ENCODE measurements at places on chromosomes 7 and 10.

DNA sequence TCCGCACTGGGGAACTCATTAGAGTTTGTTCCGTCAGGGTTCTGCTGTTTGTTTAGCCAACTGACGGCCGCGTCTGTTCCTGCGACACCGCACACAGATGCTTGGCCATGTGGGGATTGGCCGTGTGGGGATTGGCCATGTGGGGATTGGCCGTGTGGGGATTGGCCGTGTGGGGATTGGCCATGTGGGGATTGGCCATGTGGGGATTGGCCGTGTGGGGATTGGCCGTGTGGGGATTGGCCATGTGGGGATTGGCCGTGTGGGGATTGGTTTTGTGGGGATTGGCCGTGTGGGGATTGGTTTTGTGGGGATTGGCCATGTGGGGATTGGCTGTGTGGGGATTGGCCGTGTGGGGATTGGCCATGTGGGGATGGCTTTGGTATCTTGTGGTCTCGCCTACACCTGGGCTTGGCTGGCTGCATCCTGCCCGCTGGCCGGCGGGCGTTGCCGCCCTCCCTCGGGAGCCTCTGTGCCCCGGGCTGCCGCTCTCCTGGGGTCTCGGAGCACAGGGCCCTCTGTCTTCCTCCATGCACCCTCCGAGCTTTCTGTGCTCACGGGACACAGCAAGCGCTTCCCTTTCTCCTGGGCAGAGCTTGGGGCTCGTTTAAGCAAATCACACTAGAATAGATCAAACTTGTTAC, 62.5 kb downstream of the NKX6-2 start:
- DNase-seq, result no peak

- no peak for DNase-seq
Observed at GRCh38 chr7:100053215-100053614, 3.6 kb downstream of the ZSCAN21 start.

DNA sequence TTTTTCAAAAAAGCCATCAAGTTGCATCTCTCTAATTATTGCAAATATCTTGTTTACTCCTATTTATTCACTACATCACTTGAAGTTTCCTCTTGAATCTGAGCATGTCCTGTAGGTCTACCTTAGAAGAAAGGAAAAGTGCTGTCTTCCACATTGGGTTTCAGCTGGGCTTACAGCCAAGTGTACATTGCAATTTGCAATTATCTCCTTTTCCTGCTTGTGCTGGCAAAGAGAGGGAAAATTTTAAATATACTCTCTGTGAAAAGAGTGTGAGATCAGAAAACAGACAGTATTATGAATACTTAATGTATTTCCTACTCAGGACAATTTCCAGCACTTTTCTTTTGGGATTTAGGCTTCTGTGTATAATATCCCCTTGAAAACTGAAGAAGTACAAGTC, 839.7 kb downstream of the CNTNAP2 start:
- DNase-seq, result peak; percentile 60

DNA sequence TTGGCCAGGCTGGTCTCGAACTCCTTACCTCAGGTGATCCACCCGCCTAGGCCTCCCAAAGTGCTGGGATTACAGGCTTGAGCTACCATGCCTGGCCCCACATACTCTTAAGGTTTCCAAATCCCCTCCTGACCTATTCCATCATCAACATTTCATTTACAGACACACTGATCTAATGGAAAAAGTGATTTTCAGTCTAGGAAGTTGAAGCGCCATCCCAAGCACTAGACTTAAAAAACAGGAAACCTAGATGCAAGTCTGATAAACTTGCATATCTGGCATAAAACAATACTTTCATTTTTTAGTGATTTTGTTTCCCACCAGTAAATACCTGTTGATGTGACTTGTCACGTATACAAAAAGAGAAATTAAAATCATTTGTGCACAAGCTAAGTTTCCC, 44.0 kb downstream of the DNMBP start:
- DNase-seq, result no peak

DNA sequence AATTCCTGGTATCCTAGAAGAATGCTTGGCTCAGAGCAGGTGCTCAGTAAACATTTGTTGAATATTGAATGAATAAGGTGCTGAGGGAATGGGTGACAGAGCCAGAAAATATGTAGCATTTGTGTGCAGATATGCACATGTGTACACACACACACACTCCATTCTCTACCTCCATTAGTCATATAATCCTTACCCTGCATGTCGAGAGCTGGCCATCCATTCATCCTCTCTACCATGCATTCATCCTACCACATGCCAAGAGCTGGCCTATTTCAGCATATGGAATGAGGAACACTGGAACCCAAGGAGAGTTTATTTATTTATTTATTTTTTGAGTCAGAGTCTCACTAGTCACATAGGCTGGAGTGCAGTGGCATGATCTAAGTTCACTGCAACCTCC, 284.8 kb downstream of the PLXNA4 start:
- DNase-seq, result no peak

DNA sequence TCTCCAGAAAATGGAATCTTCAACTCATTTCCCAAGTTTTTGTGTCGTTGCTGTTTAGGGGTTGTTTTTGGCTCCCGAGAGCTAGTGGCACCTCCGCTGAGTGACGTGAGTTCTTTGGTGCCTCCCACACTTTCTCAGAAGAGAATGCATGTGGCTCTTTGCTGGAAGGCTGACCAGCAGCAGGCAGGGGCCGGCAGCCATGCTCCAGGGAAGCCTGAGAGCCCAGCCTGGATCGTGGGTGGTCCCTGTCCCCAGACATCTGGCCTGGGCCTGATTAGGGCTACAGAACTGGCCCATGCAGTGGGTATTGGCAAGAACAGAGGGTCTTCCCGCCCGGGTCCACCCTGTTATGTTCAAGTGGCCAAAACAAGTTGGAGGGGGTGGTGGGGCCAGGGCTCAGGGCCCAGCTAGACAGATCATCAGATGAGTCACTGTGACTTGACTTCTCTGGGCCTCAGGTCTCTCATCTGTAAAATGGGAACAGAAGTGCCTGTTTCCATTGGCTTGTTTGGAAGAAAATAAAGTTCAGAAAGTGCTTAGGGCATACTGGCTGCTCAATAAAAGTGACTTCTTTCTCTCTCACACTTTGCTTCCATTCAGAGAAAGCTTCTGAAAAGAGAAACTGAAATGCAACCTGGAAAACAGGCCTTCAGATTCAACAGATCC, 83.1 kb downstream of the STRA8 start:
- no peak for DNase-seq

GRCh38 chr10:66784770-66785169, 141.1 kb upstream of the LRRTM3 start:
- DNase-seq, result no peak

DNA sequence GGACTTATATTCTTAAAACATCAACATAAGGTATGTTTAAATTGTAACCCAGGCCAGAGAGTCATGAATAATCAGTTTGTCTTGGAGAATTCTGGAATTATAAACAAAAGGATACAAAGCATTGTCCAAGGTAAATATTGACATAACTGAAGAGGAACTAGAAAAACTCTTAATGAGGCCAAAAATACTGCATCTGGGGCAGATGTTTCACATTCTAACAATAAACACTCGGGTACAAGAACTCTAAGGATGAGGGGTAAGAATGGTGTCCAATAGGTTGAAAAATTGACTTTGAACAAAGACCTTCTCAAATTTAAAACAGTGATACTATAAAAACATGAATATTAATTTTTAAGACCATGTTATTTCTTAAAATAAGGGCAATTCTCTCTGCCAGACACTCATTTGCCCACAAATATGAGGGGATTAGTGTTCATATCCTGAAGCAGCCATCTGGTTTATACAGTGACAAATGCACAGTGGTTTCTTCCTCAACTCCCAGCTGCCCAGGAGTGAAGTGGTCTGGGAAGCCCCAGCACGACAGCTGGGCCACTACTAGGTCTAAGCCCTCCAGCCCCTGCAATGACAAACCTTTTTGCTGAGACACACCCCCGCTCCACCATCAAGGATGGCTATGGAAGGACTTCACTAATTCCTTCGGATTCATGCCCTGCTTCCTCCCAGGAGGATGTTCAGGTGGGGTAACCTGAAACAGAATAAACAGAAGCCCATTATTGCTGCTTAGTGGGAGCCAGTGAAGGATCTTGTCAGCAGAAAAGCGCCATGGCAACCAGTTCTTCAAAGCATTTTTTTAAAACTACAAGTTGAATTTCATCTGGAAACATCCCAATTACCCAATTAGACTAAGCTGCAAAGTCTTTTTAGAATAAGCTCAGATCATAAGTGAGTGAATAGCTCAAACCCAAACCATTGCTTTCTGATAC, 107.5 kb upstream of the ARID5B start:
- no peak for DNase-seq

DNA sequence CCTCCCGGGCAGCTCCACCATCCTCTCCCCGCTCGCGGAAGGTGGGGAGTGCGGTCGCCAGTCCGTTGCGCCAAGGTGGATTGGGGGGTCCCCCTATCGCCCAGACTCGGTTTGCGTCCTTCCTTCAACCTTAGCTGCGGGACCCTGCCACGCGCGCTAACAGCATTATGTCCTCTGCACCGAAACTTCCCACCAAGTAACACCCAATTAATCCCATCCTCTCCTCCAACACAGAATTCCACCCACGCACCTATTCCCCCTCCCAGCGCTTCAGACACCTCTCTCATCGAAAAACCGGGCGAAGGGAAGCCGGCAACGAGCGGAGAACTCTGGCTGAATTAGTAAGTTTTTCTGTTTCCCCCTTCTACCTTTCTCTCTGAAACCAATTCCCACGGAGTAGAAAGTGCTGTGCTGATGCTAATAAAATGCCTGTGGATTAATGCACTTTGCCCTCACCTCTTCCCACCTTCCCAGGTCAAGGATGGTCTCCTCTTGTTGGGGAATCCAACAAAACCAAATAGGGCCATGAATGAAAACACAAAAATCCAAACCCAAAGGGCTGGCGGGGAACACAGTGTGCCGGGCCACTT, 947 bp downstream of the HOXA3 start:
- DNase-seq, result no peak

GRCh38 chr10:42475168-42476098, 162.9 kb downstream of the ZNF33B start:
- DNase-seq, result no peak

GRCh38 chr10:94607111-94607510, 61.5 kb downstream of the HELLS start:
- DNase-seq, result no peak

- DNase-seq, result no peak
Observed at GRCh38 chr10:95352684-95353083, 61.9 kb upstream of the PDLIM1 start.

GRCh38 chr7:149713061-149713730, 60.2 kb downstream of the ZNF467 start:
- DNase-seq, result no peak

- no peak for DNase-seq
Observed at GRCh38 chr10:22253580-22253882, 35.7 kb upstream of the EBLN1 start.

DNA sequence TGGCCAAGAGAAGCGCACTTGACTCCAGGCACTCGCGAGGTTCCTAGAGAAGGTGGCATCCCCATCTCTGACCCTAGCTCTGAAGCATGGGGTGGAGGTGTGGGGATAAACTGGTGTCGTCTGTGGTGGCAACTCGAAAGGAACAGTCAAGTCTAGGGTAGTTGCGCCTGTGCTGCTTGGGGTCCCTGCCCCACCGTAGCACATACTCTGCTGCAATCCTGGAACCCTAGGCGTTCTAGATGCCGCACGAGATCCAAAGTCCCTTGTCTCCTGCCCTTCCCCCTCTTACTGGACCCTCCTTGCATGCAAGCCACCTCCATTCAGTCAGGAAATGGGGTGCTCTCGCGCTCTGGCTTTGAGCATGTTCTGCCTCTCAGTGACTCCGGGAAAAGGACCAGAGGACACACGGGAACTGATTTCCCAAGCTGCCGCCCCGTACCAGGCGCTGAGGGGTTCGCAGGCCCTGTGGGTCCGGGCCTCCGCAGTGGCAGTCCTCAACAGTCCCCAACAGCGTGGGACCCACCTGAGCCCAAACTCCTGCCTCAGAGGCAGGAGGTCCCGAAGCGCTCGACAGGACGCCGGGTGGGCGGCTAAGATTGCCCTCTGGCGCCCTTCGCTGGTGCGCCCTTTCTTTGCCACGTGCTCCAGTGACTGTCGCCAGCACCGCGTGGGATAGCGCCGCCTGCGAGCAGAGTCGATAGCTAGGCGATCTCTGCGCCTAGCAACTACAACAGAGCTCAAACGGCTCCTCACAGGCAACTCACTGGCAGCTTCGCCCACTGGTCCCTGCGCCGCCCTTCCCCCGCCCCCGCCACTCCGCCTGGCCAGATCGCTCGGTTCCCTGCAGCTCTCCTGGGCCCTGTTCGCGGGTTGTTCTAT, 452.0 kb downstream of the REEP3 start:
- DNase-seq, result no peak

- no peak for DNase-seq
Observed at GRCh38 chr10:15494850-15495506, 123.9 kb upstream of the FAM171A1 start.

DNA sequence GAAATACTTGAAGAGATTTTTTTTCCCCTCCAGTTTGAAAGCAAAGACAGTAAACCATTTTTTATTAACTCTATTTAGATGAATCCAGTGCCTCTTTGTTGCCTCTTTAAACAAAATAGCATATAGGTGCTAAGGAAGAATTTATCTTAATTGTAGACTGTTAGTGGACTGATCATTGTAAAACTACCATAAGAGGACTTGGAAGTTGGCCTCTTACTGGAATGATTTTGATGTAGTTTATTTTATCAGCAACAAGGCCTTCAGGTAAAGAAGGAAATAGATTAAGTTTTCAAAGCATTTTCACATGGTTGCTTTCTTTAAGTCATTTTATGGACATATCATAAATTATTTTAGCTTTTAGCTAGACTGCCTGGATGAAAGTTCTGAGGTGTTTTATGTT, 53.2 kb downstream of the KLHDC10 start:
- no peak for DNase-seq

GRCh38 chr10:104218751-104219150, 13.4 kb downstream of the CFAP43 start:
- DNase-seq, result no peak

DNA sequence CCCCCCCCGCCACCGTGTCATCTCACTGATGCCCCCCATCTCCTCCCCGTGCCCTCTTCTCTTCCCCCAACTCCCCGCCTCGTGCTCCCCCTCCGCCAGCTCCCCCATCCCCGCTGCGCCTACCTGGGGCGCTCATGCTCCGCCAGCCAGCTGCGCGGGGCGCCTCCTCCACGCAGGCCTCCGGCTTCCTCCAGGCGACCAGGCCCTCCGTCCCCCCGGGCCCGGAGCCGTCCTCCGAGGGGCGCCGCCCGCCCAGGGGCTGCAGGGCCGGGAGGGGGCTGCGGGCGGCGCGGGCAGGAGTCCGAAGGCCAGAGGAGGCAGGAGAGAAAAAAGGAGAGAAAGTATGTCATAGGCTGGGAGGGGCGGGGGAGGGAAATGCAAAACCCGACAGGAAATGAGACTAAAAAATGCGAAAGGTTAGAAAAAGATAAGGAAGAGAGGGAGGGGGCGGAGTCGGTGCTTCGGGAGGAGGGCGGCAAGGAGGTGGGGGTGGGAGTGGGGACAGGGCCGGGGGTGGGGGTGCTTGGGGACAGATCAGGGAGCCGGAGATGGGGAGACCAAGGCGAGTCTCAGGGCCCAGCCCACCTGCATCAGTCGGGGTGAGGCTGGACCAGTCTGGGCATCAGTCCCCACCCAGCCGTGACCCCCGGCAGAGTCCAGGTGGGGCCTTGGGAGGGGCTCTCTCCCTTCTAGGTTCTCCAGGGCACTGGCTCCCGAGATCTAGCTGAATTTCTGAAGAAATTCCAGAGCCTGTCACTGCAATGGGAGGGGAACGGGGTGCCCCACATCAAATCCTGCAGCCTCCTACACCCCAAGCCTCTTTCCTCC, at the start of gene CARD11:
Gene CARD11 (minus strand): TSS at position 324 of the 828 bp plus-strand sequence. CDS start 85,361 bp downstream, outside the sequence.
- no peak for DNase-seq

Measured in SK-N-MC (cell line).